NT2/D1 (cell line): ENCODE measurements at places on chromosomes 3 and 15.

DNA sequence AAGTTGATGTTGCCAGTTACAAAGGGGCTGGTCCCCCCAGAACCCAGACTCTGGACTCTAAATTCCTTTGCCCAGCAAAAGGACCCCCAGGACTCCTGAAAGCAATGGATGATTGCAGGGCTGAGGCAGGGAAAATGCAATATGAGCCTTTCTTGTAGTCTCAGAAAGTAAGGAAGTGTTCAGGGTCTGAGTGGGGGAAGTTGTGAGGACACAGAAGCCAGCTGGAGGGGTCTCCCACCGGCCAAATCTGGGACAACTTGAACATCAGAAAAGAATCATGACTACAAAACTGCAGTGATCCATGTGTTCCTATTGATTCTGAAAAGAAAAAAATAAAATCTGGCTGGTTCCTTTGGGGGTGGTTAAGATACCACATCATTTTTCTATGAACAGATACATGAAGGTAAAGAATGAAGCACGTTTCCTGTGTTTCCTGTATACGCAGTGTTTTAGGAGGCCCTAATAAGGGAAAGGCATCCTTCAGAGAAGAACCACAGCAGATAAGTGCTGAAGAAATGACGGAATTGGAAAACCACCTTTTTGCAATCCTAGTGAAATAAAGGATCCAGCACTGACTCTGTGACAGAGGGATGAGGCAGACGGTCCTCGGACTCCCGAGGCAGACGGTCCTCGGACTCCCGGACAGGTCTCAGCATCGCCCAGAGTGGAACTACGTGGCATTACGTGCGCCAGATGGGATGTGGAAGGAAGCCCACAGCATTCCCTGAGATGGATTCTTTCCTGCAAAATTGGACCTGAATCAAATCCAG lies 22.2 kb upstream of the GRIP2 start:
- no peak for DNase-seq

DNA sequence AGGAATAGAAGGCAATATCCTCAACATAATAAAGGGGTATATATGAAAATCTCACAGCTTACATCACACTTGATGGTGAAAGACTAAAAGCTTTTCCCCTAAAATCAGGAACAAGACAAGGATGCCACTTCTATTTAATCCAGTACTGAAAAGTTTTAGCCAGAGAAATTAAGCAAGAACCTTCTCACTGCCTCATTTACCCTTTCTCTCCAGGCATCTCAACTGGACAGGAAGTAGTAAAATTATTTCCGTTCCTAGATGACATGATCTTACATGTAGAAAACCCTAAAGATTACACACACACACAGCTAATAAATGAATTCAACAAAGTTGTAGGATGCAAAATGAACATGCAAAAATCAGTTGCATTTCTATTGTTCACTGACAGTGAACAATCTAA lies 11.2 kb downstream of the SCAP start:
- no peak for DNase-seq

DNA sequence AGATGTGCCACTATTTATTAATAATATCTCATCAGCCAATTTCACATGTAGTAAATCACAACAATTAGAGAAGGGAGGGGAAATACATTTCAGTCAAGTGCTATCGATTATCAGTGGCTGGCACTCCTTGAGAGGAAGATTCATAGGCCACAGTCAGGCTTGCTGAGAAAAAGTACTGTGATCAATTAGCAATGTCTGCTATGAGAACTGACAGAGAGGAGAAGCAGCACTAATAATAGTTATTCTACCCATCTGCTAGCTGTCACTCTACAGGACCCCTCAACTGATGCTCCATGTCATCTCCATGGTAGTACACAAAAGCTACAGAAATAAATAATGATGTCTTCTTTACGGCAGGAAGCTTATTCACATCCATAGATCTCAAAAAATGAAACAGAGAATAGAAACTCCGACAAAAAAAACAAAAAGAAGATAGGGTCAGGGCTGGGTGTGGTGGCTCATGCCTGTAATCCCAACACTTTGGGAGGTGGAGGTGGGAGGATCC lies 351.3 kb downstream of the FOXP1 start:
- no peak for DNase-seq

DNA sequence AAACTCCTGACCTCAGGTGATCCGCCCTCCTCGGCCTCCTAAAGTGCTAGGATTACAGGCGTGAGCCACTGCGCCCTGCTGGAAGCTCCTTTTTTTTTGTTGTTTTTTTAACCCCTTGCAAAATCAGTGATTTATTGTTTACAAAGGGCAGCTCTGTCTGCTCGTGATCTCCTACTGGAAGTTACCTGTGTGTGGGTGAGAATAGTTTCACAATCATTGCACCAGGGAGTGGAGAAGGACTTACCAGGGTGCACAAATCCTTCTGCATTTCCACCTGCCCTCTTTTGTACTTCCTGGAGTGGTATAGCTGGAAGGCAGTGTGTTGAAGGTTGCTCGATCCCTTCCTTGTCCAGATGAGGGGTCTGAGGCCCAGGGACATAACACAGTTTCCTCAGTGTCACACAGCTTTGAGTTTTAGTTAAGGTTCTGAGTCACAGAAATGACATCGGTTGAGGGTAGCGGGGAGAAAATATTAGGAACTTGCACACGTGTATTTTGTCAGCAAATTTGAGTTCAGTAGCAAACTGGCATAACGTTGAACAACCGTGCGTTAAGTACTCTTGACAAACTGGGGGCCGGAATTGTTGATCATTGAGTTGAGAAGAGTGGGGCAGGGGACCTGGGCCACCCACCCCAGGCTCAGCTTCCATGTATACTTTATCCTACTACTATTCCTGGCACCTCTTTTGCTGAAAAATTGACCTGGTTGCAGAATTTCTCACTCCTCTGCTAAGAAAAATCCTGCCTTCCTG lies 11.3 kb upstream of the TRAK1 start:
- DNase-seq, result no peak

DNA sequence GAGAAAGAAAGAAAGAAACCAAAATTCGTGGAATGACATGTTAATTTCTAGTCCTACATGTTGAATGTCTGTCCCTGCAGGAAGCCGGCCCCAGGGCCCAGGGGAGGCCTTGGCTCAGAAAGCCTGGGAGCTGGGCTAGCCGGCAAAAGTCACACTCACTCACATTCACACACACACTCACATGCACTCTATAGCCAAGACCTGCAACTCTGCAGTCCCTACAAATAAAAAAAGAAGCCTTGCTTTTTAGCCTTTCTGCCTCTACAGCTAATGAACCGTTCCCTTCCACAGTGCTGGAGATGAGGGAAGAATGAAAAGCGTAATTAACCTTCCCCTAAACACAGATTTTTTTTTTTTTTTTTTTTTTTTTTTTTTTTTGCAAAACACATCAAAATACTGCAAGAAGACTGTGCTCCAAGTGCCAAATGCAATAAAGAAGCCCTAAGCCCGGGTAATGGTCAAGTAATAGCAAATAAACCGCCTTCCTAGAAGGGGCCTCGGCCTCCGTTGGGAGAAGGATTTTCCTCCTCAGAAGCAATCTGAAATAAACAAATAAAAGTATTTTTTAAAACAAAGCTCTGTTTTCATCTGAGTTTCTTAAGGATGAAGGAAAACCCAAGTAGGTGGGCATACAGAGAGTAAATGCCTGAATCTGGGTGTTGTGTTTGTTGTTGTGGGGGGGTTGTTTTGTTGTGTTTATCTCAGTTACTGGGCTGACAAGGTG lies 4.3 kb downstream of the MECOM start:
- DNase-seq, result no peak

DNA sequence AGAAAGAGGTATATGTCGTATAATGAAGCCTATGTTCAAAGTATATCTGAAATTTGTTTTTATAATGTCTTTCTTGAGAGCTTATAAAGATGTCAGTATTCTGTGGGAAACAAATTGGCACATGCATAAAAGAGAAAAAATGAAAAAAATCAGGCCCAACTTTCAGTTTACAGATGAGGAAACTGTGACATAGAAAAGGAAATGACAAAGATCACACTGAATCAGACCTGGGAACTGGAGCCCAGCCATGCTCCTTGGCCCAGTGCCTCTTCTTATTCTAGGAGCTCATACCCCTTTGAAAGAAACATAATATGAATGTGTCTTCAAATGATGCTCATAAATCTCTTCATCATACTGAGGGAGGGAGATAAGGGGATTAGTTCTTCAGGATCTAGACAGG lies 48.4 kb downstream of the TMEM44 start:
- no peak for DNase-seq

DNA sequence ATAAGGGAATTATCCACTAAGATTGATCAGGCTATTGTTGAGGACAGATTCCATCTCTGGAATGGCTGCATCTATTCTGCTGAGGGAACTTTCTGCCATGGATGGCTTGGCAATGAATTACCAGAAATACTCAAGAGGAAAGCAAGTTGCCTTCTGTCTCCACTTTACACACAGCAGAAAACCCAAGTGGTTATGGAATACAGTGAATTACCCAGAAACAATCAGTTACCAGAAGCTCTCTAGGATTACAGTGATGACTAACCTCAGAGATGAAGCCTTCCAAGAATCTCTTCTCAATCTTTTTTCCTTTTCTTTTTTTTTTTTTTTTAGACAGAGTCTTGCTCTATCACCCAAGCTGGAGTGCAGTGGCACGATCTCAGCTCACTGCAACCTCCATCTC lies 183.3 kb downstream of the WDR76 start:
- DNase-seq, result no peak

DNA sequence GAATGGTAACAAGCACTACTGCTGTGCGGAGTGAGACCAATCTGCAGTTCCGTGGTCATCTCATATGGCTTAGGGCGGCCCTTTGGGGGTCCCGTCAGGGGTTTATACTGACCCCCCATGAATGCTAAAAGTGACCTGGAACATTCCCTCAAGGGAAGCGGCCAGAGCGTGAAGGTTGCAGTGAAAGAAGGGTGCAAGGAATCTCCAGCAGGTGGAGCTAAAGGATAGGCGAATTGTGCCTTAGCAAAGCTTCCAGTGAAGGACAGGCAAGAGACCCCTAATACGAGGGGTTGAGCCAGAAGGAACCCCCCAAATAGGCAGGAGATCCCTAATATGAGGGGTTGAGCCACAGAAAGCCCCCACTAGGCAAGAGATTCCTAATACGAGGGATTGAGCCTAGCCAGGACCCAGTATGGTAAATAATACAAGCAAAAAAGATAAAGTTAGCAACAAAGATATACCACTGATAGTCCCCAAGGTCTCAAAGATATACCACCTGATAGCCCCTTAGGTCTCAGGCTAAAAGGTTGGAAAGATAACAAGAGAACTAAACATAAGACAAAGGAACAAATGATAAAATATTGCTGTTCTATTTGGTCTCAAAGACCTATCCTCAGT lies 32.8 kb downstream of the ZNF589 start:
- peak; percentile 72 for DNase-seq

DNA sequence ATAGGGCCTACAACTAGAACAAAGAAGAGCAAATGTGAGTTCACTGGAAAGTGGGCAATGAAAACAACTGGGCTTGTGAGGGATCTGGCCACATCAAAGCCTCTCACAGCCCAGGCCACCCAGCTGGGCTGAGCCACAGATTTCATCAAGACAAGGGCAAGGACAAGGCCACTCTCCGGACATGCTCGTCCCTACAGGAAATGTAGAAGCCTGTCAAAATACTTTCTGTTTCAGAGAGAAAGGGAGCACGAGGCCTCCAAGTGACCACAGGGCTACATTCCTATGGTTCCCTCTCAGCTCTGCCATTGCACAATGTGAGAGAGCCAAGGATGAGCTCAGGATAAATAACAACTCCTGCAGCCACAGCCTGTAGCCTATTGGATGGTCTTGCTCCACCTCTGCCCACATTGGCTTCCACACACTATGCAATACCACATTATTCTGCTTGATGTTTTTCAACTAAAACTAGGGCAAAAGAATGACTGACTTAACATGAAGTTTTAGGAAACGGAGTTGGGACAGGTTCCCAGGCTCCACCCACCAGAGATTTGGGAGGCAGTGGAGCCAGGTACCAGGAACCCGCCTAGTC lies 12.1 kb downstream of the TBC1D2B start:
- no peak for DNase-seq

GRCh38 chr3:134459562-134459961 lies 26.2 kb downstream of the ANAPC13 start:
- DNase-seq, result no peak

DNA sequence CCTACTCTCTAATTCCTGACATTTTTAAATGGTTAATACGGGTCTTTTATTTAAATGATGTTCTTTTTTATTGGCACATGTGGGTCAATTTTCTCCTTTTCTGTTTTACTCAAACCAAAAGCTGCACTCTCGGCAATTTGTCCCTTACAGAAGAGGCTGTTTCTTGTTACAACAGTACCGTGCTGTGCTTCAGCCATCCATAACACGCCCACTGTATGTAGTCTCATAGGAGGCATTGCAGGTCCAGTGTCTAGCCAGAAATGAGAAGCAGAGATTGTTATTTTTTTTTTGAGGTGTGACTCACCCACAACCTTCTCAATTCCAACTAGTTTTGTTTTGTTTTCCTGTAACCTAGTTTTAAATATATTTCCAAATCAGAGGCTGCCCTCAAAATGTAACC lies 164.6 kb downstream of the GMNC start:
- no peak for DNase-seq

DNA sequence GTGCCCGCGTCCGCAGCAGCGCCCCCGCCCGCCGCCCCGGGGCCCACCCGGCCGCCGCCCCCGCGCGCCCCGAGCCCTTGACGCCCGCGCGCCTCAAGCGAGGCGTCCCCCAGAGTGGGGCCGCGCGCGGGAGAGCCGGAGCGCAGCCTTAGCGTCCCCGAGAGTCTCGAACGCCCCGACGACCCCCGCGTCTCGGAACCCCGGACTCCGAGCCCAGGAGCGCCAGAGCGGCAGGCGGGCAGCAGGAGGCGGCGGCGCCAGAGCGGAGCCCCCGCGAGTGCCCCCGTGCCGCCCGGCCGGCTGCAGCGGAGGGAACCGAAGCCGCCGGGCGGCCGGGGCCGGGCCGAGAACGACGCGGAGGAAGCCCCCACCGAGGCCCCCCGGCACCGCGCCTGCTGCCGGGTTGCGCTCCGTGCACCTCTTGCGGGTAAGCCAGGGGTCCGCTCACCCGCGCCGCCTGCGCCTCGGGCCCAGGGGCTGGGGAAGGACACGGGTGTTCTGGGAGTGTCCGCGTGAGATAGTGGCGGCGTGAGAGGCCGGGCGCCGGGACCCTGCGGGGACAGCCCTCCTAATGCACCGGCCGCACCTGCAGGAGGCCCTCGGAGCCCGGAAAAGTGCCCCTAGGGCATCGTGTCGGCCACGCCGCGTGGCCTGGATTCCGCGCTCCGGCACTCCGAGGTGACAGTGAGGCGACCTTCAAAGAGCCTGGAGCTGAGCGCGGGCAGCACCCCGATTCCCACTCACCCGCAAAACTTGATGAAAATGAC lies 52.0 kb upstream of the ULK4 start:
- DNase-seq, result no peak

GRCh38 chr3:13092621-13093617 lies 19.7 kb upstream of the IQSEC1 start:
- DNase-seq, result no peak
